ENCODE measurements at places on chromosomes 2 and 18. TPM values are rescaled to one million over a fixed set of nuclear protein-coding genes. Genes with fewer than 3 reads are reported as not detected.

GRCh38 chr2:143701785-143702184 is 572.6 kb downstream of the ARHGAP15 start:
- DNase-seq, result no peak

Gene MEP1B
- not detected for total RNA-seq

Gene CDH2
- total RNA-seq, result 53.8 TPM

Gene ARHGEF33
- 0.95 TPM for total RNA-seq

DNA sequence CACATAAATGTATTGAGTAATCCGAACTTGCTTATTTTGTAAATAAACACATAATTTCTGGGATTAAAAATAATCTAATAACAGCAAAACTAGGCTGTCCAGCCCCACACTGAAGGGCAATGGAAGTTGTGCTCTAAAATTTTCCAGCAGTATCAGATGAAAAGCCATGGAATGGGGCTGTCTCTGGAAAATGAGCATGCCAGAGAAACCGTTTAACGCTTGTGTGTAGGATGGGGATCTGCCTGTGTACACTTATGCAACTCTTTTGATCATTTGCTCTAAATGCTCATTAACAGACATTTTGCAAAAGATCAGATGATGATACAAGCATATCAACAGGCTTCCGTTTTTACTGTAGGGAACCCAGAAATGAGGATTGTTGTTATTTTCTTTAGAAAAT is 177.6 kb downstream of the SLC8A1 start:
- DNase-seq, result no peak

DNA sequence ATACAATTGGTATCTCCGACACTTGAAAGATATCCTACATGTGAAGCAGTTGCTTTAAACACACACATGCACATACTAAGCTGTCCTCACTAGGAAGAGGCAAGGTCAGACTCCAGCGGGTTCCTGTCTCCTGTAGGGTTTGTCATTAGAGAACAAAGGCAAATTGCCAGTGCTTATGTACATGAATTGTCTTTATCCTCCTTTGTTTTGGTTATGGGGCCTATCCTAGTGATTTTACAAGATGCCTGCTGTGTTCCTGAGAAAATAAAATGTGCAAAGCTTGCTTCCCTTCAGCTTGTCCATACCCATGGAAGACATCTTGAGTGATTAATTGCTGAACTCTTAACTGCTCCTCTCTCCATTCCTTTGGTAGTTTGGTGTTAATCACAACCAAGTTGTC is 86.7 kb upstream of the SLC39A10 start:
- DNase-seq, result no peak

DNA sequence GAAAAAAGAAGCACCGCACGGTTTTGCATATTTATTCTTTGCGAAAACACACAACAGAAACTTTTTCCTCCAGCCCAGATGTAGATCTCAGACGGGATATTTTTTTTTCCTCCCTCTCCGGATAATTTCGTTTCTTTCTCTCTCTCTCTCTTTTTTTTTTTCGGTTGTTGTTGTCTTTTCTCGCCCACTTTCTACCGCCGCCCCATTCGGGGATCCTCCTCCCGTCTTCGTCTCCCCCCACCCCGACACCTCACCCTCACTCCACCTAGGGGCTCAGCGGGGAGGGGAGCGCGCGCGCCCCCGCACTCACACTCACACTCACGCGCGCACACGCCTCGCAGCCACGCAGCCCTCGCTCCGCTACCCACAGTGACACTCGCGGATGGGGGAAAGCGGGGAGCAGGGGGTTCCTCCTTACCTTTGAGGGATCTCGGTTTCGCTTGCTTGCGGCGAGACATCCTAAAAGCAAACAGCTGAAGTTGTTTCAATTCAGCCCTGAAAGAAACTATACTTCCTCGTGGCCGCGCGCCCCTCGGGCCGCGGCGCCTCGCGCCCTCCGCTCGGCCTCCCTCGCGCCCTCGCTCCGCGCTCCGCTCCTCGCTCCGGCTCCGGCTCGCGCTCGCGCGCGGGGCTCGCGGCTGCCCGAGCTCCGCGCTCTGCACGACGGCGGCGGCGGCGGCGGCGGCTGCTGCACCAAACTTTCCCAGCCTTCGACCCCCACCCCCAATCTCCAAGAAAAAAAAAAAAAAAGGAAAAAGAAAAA is 1.3 kb downstream of the ZNF521 start:
- DNase-seq, result peak; percentile 65

DNA sequence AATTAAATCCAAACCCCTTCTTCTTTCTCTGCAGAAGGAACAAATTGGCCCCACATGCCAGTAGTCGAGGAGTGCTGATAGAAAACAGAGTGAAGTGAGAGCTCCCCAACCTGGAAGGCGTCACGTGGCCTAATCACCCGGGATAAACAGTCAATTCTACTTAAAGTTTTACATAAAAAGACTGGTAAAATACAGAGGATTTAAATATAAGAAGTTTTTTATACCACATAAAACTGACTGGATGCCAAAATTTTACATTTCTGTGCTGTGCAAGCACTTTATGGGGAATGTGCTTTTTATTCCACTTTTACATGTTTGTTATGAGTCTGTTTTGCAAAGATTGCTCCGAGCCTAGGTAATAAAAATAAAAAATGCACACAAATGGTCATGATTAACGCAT is 1586.8 kb upstream of the ACVR2A start:
- DNase-seq, result no peak

- DNase-seq, result no peak
Measured at GRCh38 chr18:24600076-24600654, 139.7 kb downstream of the HRH4 start.

DNA sequence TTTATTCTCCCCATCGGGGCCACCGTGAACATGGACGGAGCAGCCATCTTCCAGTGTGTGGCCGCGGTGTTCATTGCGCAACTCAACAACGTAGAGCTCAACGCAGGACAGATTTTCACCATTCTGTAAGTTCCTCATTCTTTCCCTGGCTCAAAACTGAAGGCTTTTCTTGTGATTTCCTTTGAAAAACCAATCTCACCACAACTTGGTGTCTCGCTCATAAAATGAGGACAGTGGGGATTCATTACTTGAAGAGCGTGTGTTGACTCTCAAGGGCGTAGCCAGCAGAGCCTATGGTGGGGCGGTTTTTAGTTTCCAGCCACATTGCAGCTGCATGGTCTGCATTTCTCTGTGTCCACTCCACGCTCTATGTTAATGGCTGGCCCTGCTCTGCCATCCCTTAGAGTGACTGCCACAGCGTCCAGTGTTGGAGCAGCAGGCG is 29.0 kb downstream of the SLC1A4 start:
- DNase-seq, result no peak

DNA sequence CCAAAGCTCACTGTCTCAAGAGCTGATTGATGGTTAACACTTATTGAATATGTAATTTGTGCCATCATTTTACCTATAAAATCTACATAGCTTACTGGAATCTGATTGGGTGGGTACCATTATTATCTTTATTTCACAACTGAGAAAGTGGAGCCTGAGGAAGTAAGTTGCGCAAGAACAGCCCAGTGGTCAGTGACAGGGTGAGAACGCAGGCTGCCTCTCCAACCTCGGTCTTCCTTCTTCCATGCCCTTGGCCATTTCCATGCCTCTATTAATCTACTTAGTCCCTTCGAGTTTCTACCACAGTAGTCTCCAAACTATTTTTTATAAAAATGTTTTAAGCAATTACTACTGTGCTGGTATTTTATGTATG is 390.9 kb upstream of the VWC2L start:
- no peak for DNase-seq

DNA sequence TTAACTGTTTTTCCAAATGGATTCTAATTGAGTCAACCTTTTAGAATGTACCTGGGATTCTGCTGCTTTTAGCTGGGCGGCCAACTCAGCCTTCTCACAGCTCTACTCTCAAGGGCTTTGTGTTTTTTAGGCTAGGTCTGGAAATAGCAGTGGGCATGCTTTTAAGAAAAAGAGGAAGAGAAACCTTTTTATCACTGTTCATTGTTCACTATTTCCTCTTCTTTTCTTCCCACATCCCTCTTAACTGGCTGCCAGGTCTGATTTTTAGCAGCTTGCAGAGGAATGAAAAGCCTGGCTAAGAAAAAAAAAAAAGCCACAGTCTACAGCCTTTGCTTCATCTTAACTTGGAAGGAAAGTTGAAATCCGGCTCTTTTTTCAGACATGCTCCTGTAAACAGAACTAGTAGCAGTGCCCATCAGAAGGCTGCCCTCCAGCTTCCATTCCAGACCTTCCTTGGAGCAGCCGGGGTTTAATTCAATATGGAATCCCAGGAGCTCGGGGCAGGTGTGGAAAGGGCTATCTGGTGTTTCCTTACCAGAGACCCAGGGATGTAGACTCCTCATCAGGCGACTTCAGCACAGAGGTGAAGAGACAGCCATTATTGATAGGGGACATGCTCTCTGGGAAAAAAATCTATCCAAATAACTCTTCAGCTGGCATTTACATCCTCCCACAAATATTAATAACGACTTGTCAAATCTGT is 230.7 kb downstream of the MYO3B start:
- peak; percentile 0 for DNase-seq

Gene ADCYAP1
- total RNA-seq, result not detected

Gene CYP27C1
- 3.2 TPM for total RNA-seq

- DNase-seq, result no peak
Measured at GRCh38 chr2:17850151-17850550, 28.3 kb upstream of the KCNS3 start.

Gene ACMSD
- total RNA-seq, result not detected

- no peak for DNase-seq
Measured at GRCh38 chr2:36511858-36512603, 85.9 kb downstream of the FEZ2 start.

Gene ST6GAL2
- 16.2 TPM for total RNA-seq

- no peak for DNase-seq
Measured at GRCh38 chr2:216491793-216492596, 6.6 kb upstream of the RPL37A start.

Gene FER1L5
- 0.69 TPM for total RNA-seq

Gene MC5R
- total RNA-seq, result 0.31 TPM

DNA sequence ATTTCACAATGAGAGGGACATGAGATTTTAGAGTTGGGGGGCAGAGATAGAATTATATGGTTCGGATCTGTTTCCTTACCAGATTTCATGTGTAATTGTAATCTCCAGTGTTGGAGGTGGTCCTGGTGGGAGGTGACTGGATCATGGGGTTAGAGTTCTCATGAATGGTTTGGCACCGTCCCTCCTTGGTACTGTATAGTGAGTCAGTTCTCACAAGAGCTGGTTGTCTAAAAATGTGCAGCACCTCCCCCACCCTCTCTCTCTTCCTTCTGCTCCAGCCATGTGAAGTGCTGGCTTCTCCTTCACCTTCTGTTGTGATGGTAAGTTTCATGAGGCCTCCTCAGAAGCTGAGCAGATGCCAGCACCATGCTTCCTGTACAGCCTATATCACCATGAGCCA is 138.1 kb downstream of the SCG2 start:
- DNase-seq, result no peak

Gene B3GNT2
- total RNA-seq, result 40.8 TPM

DNA sequence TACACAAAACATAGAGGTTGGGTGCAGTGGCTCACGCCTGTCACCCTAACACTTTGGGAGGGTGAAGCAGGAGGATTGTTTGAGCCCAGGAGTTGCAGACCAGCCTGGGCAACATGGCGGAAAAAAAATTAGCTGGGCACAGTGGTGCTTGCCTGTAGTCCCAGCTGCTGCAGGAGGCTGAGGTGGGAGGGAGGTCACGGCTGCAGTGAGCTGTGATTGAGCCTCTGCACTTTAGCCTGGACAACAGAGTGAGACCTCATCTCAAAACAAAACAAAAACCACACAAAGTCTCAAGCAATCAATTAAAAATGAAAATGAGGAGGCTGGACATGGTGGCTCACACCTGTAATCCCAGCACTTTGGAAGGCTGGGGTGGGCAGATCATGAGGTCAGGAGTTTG is 4.9 kb downstream of the NOP58 start:
- no peak for DNase-seq

- DNase-seq, result no peak
Measured at GRCh38 chr2:160615706-160616105, 122.1 kb upstream of the RBMS1 start.

Gene LRP2
- 2.4 TPM for total RNA-seq

Gene REG1B
- total RNA-seq, result not detected

All from H1 (cell line).